NCI-H69 (cell line): ENCODE measurements at places on chromosomes 1 and 21.
A peak's percentile ranks its signal among the peaks of the same experiment; 100 is the strongest.

- DNase-seq, result no peak
Measured at GRCh38 chr1:234704106-234704887, 94.3 kb upstream of the IRF2BP2 start.

DNA sequence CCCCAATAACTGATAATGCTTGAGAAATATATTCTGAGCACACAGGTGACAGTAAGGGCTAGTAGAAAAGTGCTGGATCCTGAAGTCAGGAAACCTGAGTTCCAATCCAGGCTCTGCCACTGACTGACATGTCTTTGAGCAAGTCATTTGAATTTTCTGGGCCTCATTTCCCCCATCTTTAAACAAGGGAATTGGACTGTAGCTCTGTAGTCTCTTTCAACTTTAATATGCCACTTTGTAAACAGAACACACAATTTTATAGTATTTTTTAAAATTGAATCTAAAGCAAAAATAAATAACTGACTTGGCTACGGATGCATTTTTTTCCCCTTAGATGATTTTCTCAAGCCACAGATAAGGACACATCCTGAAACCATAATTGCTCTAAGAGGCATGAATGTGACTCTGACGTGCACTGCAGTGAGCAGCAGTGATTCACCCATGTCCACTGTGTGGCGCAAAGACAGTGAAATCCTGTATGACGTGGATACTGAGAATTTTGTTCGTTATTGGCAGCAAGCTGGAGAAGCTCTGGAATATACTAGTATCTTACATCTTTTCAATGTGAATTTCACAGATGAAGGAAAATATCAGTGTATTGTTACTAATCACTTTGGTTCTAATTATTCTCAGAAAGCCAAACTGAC lies 37.0 kb downstream of the LRIG2 start:
- no peak for DNase-seq

GRCh38 chr1:5982276-5982675 lies 9.9 kb downstream of the NPHP4 start:
- DNase-seq, result no peak

- DNase-seq, result peak; percentile 69
Measured at GRCh38 chr1:109398343-109399225, 866 bp upstream of the SORT1 start.

DNA sequence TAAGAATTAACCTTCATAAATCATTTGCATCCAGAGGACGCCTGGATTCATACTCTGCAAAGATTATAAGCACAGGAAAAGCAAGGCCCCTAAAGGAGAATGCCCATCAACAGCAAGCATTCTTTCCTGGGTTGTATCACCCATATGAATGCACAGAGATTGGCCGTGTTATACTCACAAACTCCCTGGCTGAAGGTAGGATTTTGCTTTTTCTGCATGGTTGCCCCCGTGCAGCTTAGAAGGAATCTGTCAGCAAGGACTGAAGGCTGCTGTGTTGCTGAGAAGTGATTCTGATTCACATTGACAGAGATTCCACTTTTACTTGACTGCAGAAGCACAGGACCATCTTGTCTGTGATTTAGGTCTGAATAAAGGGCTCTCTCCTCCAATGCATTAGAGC lies 283.0 kb downstream of the LRRIQ3 start:
- no peak for DNase-seq

- no peak for DNase-seq
Measured at GRCh38 chr1:66050123-66050522, 257.4 kb downstream of the PDE4B start.

- DNase-seq, result no peak
Measured at GRCh38 chr1:97074771-97075170, 353.2 kb downstream of the PTBP2 start.

DNA sequence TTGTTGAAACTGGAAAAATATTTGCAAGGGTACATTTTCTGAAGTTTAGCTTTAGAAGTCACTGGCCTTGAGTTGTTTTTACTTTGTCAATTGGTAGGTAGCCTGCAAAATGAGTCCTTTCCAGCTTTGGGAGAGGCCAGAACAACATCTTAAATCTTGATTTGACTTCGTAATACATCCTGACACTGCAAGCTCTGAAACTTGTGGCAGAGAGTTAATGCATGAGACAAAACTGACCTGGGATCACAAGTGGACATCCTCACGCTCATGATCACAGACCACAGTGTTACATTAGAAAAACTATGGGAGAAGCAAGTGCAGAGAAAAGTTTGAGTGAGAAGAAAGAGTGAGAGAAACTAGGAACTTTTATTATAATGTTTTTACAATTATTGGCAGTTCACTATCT lies 550.9 kb downstream of the USP25 start:
- no peak for DNase-seq

GRCh38 chr21:38478782-38479181 lies 19.5 kb downstream of the ERG start:
- no peak for DNase-seq

DNA sequence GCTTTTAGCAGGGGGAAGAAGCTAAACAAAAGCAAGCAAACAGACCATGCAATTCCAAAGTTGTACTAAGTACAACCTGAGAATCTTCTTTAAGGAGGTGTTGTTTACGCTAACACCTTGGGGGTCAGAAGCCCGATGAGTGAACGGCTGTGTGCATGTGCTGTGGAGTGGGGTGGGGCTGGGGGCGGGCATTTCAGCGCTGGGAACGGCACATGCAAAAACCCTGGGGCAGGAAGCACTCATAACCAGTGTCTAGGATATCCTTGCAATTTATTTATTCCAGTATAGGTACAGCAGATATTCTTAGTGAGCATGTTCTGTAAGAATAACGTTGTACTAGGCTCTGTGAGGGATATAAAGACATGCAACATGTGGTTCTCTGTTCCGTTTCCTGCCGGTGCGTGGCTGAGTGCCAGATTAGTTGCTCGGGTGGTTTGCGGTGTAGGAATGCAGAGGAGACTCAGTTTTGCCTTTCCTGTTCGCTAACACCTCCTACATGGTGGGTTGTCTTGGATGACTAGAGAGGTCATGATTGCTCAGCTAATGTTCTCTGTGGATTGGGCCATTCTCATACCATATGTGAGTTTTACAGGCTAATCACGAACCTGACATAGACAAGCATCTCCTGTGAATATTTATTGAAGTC lies 3.7 kb downstream of the FASLG start:
- peak; percentile 37 for DNase-seq

DNA sequence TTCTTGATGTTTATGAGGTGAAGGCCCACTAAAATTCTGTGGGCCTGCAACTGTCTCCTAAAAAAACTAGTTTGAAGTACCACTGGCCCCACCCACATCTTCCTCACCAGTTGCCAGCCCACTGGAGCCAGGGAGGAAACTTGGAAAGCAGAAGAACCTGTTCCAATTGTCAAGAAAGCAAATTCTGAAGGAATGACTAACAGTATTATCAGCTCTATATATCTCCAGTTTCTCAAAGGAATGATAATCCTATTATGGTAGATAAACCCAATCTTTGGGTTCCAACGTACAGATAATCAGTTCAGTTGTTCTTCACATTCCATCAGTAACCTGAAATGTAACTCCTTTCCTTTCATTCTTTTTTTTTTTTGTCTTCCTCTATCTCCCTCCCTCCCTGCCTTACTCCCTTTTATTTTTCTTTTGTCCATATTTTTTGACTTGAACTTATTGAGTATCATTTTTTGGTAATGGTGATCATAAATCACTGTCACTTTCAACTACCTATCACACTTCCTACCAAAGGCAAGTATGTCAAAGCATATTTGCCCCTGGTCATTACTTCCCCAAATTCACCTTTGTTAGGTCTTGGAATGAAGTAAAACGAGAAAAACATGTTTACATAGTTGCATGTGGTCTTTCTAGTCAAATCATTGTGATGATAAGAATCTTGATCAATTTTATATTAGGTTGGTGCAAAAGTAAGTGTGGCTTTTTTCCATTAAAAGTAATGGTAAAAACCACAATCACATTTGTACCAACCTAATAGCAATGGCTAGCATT lies 943.4 kb downstream of the TTLL7 start:
- no peak for DNase-seq

- DNase-seq, result no peak
Measured at GRCh38 chr1:185439727-185440415, 122.8 kb upstream of the IVNS1ABP start.

GRCh38 chr1:85449356-85449755 lies 15.6 kb downstream of the DDAH1 start:
- DNase-seq, result peak; percentile 77

DNA sequence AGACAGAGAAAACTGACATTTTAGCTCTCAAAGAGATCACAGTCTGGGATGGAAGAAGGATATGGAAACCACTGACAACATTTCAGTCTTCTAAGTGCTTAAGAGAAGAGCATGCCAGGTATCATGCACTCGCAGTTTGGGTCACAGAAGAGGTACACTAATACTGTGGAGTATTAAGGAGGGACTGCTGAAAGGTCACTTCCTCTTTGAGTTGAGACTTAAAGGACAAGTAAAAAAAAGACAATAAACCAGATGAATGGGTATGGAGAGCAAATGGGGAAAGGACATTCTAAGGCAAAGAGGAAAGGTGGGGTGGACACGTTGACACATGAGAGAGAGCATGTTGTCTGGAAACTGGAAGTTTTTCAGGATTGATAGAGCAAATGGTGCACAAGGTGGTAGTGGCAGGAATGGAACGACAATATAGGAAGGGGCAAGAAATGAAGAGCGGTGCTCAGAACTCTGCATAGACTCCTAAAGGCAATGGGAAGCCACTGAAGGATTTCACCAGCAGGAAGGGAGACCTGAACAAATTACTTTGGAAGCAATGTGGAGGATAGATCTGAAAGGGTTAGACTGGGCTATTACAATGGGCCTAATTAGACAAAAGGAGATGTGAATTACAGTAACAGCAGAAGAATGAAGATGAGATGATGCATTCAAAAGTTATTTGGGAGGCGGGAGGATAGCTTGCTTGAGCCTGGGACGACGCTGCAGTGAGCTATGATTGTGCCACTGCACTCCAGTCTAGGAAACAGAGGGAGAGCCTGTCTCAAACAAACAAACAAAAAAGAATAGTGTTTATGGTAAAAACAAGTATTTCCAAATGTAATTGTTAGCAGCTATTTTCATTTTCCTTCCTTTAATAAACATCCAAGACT lies 11.1 kb downstream of the DIPK1A start:
- no peak for DNase-seq

- DNase-seq, result no peak
Measured at GRCh38 chr1:91761295-91761721, 124.6 kb downstream of the TGFBR3 start.

DNA sequence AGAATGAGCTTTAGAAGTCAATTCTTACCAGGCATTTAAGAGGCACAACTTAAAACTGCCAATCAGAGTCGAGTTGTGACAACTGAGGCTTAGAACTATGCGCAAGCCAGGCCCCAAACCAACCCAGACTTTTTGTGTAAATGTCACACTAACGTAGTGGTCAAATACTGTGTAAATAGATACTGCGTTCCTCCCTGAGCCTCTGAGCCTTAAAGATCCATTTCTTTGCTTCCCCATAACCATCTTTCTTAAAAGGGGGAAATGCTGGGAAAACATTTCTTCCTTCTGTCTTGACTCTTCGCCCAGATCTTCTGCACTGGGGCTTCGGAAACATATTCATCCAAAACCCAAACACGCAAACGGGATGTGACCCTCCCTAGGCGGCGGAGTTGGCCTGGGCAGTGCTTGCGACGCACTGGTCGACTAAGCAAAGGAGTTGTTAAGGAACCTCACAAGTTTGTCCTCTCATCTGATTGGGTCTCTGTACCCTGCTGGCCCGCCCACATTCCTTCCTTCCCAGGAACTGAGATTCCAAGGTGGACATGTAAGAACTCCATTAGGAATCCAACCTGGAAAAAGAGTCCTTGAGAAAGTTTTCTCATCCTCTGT lies 2.6 kb downstream of the ADAMTS5 start:
- no peak for DNase-seq

GRCh38 chr1:186188004-186188539 lies 187.0 kb downstream of the TPR start:
- DNase-seq, result no peak

DNA sequence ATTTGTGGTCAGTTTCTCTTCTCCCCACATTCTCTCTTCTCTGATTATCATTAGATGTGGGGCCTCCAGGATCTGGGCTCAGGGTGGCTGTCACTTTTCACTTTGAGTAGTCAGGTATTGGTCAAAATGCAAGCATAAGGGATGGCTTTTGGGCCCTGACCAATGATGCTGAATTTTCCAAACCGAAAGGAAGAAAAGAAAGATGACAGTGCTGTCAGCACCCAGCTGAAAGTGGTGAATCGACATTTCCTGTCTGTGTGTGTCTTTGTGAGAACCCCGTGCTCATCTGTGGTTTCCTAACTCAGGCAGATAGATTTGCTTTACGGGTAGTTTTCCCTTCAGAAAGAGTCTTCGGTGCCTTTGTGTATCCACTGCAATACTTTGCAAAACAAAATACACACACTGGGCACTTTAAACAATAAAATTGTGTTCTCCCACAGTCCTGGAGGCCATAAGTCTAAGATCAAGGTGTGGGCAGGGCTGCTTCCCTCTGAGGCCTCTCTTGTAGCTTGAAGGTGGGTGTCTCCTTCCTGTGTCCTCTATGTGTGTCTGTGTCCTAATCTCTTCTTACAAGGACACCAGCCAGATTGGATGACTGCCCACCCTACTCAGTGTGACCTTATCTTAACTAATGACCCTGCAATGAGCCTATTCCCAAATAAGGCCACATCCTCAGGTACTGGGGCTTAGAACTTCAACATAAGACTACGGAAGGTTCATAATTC lies 274.8 kb upstream of the AJAP1 start:
- no peak for DNase-seq

DNA sequence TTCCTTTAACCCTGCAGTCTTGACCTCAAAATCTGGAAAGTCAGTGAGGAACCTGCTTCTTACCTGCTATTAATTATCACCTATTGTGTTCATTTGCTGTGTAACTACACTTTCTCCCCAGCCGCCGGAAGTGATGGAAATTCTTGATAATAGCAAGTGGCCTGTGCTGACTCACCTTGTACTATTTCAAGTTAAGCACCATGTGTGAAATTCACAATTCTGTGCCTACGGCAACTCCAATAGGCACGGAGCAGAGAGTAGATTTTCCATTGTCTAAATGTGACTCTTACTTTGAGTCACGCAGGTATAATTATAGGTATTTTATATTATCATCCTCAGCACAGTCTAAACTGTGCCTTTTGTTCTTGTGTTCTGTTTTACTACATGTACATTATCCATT lies 466.8 kb downstream of the KIF26B start:
- peak; percentile 98 for DNase-seq

GRCh38 chr1:7374563-7375160 lies 396.4 kb upstream of the VAMP3 start:
- no peak for DNase-seq

GRCh38 chr1:34980715-34981114 lies 4.4 kb downstream of the TMEM35B start:
- no peak for DNase-seq

- no peak for DNase-seq
Measured at GRCh38 chr1:201307231-201307630, 23.9 kb downstream of the PKP1 start.
